ENCODE measurements at places on chromosomes 1 and 21.

GRCh38 chr1:152089014-152089674 is at the start of gene TCHHL1:
TSS of gene TCHHL1 (minus strand) at chr1:152089064. CDS start at chr1:152088143, 921 bp downstream.
- DNase-seq: no peak

- no peak for DNase-seq
These were observed 1.7 kb downstream of the AGMAT start for GRCh38 chr1:15583016-15583706.

DNA sequence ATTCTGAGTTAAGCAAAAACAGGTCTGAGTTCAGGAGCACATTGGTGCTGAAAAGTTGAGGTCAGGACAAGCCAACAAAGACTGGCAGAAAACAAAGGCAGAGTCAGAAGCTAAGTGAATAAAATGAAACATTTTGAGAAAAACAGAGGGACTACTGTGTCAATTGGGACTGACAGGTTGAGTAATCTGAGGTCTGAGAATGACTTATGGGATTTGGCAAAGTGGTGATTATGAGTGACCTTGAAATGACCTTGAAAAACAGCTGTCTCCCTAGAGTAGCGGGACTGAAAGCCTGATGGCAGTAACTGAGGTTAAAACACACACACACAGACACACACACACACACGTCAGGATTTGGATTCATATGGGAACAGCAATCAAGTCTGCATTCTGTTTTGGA is 8.8 kb upstream of the COG2 start:
- no peak for DNase-seq

GRCh38 chr1:197937892-197938291 is 20.7 kb downstream of the LHX9 start:
- DNase-seq: no peak

DNA sequence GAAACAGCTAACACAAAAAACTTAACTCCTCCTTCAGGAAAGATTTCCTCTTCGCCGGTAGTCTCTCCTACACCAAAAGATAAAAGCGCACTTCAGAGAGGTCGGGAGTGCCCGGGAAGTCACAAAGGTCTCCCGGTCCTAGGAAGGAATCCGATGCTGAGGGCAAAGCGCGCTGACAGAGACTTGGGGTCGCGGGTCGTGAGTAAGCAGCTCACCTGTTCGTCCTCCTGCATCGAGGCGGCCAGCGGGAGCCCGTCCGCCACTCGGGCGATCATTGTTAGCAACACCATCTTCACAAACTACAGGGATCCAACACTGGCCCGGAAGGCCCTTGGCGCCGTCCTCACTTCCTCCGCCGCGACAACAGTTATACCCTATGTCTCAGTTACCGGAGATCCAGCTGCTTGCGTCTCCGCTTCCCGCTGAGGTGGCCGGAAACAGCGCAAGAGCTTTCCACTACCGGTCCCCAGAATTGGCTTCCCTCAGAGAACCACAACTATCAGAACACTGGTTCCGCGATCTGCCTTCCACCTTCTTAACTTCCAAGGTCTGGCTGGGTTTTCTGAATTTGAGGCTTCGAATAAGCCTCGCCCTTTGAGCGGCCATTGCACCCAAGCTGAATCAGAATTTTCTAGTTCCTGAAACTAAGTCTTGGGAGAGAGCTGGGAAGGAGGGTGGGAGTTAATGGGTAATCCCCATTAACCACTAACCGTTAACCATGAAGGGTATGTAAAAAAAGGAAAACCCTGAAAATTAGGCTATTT is at the start of gene SEC22B:
TSS of gene SEC22B (minus strand) at position 429 of the 764 bp plus-strand sequence. CDS start at position 290, 139 bp downstream.
- peak; percentile 91 for DNase-seq

DNA sequence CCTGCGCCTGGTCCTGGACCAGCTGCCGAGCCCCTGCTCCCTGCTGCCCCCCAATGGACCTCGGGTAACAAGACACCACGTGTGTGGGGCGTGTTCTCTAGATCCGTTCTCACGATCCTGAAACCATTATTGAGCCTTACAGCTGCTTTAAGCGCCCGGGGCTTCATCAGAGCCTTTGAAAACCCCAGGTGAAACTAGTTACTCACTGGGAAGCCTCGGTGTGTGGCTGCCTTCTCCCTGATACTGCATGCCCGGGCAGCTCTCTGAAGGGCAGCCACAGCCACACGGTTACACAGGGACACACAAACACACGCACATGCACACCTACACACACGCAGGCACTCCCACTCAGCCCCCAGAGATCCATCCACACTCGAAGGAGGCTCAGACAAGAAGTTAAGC is 5.3 kb downstream of the HES2 start:
- no peak for DNase-seq

GRCh38 chr1:218312509-218312908 is 27.4 kb downstream of the RRP15 start:
- peak; percentile 80 for DNase-seq

GRCh38 chr1:246280551-246280950 is 226.5 kb downstream of the SMYD3 start:
- no peak for DNase-seq

DNA sequence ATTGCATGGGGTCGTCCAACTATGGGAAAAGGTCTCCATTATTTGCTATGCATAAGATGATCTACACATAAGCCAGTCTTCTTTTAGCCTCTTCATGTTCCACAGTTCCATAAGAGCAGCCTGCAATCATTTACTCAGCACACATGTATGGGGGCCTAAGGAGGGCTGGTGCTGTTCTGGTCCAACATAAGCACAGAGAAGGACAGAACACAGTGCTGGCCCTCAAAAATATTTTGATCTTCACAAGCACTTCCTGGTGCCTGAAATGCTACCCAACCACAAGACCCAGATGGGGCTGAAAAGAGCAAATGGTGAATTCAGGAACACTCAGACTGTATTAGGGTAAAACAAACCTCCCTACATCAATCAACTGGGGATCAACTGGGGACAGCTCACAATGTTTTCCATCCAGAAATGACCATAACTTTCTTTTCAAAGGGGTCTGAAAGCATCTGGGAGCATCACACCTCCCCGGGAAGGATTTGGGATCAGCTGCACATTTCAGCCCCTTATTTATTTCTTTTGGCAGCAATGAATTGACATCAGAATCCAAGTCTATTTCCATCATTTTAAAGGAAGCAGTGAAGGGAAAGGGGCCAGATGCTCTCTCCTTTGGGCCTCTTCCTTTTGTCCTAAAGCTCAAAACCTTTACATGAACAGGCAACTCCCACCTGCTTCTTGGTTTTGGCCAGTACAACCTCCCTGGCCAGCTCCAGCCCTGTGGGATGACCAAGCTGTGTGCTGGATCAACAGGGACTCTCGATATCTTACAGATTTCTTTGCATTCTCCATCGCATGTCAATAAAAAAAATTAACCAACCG is 45.7 kb downstream of the KCNN3 start:
- DNase-seq: no peak

- DNase-seq: no peak
These were observed 26.2 kb upstream of the TNFRSF1B start for GRCh38 chr1:12140515-12141162.

DNA sequence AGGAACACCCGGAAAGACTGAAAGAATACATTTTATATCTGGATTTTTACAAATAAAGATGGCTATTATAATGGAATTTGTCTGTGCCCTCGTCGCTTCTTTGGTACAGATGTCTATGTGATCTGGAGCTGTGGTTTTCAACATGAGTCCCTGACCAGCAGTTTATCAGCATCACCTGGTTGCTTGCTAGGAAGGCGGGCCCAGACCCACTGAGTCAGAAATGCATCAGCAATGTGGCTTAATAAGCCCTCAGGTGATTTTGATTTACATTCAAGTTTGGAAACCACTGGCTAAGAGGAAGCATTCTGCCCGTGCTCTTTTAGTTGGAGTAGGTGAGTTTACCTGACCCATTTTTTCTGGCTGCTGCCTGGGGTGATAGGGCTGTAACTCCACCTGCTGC is 31.7 kb downstream of the ATP1A1 start:
- DNase-seq: no peak

DNA sequence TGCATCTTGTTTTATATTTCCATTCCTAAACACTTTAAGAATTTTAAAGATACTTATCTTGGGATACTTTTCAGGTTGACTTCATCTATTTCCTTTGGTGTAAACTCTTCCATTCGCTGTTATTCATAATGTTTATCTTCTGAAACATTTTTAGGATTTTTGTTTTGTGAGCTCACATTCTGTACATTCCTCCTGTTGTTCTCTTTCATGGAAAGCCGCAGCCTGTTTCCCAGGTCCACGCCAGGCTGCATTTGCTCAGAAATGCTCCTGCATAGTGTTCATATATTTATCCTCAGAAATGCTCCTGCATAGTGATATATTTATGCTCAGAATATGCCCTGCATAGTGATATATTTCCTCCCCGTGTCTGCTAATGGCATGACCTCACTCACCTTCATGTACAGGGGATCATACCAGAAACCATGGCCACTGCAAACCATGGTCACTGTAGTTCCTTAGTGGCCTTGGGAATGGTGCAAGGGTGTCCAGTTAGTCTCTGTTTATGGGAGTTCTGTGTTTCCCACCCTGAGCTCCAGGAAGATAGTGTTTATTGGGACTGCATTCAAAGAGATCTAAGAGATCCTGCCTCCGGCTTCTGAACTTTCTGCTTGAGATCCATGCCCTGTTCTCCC is 153.9 kb upstream of the GREM2 start:
- peak; percentile 31 for DNase-seq

- DNase-seq: no peak
These were observed 168.8 kb upstream of the NRIP1 start for GRCh38 chr21:15233611-15234010.

GRCh38 chr1:214454569-214455396 is 96.6 kb downstream of the PTPN14 start:
- DNase-seq: peak; percentile 70

- no peak for DNase-seq
These were observed 94.1 kb upstream of the ATP1B1 start for GRCh38 chr1:169012416-169012815.

DNA sequence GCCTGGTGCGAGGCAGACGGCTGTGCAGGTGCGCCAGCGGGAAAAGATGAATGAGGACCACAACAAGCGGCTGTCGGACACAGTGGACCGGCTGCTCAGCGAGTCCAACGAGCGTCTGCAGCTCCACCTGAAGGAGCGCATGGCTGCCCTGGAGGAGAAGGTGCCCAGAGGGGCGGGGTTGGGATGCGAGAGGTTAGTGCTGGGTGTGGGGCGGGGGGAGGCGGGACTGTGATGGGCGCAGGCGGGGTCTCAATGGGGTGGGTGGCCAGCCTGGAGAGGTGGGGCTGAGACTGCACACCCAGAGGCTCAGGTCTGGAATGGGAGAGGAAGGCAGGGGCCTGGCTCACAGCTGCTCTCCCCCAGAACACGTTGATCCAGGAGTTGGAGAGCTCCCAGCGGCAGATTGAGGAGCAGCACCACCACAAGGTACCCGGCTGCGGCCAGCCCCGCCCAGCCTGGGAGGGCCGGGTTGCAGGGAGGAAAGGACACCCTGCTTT is 22.3 kb downstream of the PPFIA4 start:
- DNase-seq: no peak

DNA sequence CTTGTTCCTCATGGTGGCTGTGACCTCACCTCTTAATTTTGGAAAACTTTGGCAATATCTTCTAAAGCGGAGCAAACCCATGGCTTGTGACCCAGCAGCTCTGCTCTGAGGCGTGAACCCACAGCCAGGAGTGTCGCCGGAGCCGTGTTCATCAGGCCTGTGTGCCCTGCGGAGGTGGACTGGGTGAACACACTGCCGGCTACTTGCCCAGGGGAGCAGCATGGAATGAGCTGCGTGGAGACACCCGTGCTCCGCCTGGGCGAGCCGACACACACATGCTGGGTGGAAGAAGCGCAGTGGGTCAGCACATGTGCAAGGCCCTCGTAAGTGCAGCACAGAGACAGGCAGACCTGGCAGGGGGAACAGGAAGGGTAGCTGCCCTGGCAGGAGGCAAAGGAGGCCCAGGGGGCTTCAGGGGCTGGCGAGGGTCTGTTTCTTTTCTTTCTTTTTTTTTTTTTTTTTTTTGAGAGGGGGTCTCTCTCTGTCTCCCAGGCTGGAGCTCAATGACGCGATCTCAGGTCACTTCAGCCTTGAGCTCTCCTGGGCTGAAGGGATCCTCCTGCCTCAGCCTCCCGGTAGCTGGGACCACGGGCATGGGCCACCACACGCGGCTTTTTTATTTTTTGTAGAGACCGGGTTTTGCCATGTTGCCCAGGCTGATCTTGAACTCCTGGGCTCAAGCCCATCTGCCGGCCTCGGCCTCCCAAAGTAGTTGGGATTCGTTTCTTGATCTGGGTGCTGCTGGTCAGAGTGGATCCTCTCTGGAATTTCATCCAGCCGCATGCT is 41.8 kb downstream of the AGPAT3 start:
- no peak for DNase-seq

GRCh38 chr1:28416509-28417194 is 47.1 kb downstream of the PHACTR4 start:
- no peak for DNase-seq

DNA sequence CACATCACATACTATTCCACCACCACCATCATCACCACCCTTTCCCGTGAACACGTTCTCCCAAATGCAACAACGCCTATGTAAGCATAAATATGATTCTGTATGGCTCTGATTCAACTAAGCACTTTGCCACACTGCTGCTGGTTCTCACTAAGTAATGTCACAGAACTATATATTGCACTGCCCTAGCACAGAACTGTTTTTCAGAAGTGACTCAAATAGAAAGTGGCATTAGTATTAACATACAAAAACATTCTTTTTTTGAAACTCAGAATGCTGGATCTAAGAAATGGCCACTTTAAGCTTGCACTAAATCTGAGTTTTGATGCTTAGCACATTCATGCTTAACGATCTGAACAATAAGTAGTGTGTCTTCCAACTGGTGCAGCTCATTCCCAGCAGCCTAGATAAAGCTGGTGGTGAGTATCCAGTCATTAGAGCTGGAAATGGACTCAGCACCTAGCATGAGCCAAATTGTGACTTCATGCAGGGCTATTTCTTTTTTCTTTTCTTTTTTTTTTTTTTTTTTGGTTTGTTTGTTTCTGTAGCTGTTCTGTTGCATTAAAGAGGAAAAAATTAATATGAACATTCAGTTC is 46.2 kb upstream of the ZC3H11B start:
- no peak for DNase-seq

DNA sequence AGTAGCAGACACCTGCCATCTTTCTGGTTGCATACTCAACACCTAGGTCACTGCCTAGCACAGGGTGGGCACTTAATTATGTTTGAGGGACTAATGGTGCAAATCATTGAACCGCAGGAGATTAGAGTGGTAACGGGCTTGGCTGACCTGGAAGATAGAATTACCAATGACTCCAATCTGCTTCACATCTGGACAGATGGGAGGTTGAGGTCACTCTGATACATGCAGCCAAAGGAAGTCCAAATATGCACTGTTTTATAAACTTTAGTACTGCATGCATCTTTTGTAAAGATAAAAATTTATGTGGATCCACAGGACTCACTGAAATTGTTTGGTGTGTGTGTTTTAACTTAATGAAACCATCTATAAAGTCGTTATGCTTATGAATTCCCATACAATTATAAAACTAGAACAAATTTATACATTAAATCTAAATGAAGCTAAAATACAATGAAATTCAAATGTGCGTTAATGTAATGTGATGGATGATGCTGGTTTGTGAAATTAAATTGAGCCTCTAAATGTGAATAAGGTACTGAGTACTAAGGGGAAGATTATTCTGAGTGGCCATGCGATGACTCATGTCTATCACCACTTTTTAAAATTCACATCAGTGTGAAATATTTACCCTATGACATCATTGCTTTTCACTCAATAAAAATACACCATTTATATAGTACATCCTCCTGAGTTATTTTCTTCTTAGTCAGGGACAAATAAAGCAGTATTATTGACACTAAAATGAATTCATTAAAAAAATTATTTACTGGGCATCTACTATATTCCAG is 224.7 kb upstream of the FAM78B start:
- DNase-seq: peak; percentile 2
